ENCODE measurements at places on chromosomes 16 and 17.

- DNase-seq: no peak
Observed at GRCh38 chr16:89869911-89870310, 3.5 kb upstream of the TCF25 start.

GRCh38 chr17:79050551-79050950 lies 24.1 kb upstream of the ENGASE start:
- DNase-seq: no peak

DNA sequence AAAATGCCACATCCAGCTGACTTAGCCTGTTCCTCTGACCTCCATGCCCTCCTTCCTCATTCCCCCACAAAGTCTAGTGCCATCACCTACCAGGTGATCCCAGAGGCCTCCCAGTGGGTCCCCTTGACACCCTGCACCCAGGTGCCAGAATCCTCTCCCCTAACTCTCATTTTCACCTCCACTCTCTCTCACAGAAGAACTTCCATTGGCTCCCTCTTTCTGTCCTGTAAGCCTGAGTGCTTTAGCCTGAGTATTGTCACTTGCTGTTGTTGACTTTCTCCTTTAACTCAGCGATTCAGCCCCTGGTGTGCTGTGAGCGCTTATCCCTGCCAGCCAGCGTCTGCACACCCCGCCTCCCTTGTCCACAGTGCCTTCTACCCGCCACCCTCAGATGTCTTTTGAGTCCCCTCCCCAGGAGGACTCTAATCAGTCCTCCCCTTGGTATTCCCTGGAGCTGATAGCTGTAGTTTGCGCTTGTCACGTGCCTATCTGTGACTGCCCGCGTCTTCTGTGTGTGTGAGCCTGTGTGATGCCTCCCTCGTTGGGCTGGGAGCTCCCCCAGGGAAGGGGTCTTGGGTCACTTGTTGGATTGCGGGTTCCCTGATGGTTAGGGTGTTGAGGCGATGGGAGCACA lies 31.9 kb downstream of the ARHGAP23 start:
- DNase-seq: no peak

DNA sequence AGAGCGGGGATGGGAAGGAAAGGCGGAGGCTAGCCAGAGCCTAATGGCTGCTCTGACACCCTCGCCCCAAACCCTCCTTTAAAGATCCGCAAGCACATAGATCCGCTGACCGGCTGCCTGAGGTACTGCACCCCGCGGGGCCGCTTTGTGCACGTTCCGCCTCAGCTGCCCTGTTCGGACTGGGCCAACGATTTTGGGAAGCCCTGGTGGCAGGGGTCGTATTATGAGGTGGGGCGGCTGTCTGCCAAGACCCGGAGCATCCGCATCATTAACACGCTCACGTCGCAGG lies 663 bp downstream of the CYB5D1 start:
- peak; percentile 74 for DNase-seq

- DNase-seq: no peak
Observed at GRCh38 chr16:26889740-26890139, 177.0 kb upstream of the C16orf82 start.

DNA sequence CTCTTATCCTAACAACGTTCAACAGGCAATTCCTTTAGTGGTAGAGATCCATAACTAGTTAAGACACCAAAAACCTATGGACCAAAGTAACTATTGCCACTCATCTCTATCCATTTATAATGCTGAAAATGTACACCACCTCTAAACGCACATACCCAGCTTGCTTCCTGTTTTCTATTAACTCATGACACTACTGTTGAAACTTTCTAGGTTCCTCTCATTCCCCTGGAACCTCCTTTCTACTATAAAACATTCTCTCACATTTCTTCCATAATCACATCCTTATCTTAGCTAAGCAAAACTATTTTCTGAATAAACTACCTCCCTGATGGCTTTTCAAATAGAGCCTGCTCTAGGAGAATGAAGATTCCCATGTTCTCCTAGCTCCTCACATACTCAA lies 42.9 kb upstream of the KSR1 start:
- no peak for DNase-seq

DNA sequence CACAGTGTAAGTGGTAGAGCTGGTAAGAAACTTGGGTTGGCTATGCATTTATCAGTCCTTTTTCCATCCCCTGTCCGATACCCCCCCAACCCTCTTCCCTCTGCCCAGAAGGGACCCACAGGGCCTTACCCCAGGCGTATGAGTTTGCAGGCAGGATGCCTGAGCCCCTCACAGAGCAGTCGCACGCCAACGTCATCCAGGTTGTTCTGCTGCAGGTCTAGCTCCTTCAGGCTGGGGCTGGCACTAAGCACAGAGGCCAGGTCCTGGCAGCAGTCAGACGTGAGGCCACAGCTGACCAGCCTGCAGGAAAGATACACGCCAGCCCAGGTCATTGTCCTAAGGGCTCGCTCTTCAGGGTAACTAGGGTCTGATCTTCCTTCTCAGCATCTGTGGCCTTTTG lies 45.0 kb downstream of the NLRP1 start:
- DNase-seq: no peak

GRCh38 chr17:72972263-72972951 lies 120.1 kb downstream of the SLC39A11 start:
- DNase-seq: no peak

DNA sequence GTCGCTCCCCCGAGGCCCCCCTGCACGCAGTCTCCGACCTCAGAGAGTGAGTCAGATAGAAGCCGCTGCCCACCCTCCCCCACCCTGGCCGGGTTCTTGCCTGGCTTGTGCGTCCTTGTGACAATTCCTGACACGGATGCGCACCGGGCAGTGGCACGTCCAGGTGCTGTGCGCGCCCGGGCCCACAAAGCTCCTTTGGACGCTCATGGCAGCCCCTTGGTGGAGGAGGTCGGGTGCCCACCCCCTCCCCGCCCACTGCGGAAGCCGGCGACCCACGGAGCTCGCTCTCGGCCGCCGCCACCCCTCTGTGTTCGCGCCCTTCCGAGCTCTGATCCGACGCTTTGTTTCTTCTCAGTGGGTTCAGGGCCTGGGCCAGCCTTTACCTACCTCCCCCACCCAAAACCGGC lies 662 bp upstream of the TUBB3 start:
- DNase-seq: peak; percentile 99

GRCh38 chr17:2721603-2722002 lies 10.0 kb upstream of the CLUH start:
- DNase-seq: no peak

- DNase-seq: no peak
Observed at GRCh38 chr17:39097150-39097519, 54.3 kb downstream of the PLXDC1 start.

DNA sequence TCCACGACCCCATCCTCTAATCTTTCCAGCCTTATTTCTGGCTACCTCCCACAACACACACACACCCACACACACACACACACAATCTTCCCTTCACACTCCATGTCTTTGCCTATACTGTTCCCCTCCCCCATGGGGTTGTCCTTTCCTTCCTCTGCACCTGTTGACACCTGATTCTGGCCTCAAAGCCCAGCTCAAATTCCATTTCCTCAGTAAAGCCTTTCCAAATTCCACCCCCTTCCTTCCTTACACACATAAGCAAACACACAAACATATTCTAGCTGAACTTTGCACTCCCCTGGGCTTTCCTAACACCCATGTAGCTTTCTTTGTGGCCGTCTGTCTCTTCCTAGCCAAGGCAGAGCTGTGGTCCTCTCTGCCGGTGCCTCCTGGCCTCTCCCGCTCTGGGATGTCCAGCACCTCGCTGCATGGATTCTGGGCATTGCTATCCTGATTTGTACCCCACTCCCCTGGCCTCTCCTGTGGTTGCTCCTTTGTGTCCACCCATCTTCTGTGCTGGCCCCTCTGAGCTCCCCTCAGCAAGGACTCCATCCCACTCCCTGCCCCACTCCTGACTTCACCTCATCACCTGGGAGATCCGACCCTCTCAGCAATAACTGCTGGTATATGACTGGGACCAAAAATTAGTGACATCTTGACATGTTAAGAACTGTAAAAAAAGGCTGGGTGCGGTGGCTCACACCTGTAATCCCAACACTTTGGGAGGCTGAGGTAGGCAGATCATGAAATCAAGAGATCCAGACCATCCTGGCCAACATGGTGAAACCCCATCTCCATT lies 8.4 kb upstream of the SRCIN1 start:
- DNase-seq: no peak

GRCh38 chr16:1575578-1575977 lies 36.3 kb downstream of the IFT140 start:
- no peak for DNase-seq

DNA sequence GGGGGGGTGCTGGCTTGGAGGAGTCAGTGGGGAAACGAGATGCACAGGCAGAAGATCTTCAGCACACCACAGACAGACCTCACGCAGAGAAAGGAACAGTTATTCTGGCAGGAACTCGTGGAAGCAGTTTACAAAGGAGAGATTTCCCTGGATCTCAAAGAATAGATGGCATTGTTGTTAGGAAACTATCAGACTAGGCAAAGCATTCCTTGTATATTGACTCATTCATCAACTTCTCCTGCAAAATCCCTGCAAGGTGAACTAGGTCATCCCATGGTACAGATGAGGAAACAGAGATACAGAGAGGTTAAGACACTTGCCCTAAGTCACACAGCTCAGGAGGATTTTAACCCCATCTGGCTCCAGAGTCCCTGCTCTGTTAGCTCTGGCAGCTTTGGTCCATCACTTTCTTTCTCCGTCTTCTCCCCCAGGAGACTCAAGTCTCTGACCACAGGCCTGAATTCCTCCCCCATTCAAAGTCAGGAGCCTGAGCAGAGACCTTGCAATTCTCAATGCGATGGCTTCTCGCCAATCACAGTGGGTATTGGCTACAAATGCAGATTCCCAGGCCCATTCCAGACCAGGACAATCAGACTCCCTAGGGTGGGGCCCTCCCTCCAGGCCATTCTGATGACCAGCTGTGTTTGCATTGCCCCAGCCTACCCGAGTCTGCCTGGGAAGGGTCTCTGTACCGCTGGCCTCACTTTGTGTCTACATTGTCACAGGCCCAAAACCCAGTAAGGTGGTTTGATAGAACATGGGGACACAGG lies 56.4 kb downstream of the LITAF start:
- no peak for DNase-seq

GRCh38 chr16:63703612-63704011 lies 1418.3 kb downstream of the CDH11 start:
- DNase-seq: no peak

- DNase-seq: peak; percentile 57
Observed at GRCh38 chr16:85291302-85292148, 179.3 kb upstream of the CIBAR2 start.

GRCh38 chr17:17718251-17718650 lies 37.0 kb downstream of the RAI1 start:
- no peak for DNase-seq

DNA sequence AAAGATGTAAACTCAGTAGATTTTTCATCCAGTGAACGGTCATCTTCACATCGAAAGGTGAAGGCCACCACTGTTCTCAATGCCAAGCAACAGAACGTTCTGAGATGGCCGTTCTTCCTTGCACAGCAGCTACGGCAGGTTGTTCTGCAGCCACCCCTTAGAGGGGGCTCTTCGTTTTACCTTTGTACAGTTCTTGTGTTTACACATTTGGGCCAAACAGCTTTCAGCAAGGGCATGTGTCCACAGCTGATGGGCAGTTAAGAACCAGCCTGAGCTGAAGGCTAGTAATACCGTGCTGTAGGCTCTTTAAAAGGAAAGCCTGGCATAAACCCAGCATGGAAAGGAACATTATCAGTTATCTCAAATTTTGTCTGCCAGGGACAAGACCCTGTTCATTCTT lies 15.9 kb downstream of the PLD6 start:
- DNase-seq: no peak

DNA sequence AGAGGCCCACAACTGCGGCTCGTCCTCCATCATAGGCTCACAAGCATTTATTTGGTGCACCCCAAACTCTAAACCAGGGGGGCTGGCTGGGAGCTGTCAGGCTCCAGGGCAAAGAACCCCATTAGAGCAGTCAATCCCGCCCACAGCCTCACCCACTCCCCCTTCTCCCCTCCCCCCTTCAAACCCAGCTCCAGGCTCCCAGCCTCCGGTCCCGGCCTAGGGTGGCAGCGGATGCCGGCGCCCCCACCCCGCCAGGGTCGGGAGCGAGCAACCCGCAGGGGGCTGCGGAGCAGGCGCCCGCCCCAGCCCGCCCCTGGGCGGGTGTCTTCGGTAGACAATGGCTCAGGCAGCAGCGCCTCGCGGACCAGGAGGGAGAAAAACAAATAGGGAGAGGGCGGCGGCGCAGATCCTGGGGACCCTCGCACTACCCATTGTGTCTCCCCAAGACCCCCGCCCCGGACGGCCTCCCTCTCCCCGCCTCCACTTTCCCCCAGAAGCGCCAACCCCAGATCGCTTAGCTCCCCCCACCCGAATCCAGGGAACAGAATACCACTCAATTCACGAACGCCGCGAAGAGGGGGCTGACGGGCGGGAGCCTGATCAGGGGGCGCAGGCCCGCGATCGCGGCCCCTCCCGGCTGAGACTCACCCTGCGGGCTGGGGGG lies 572 bp downstream of the FAM171A2 start:
- DNase-seq: no peak

- DNase-seq: no peak
Observed at GRCh38 chr17:5121186-5121841, 5.5 kb downstream of the USP6 start.

- peak; percentile 27 for DNase-seq
Observed at GRCh38 chr16:69880640-69881133, 70.4 kb upstream of the CLEC18A start.

DNA sequence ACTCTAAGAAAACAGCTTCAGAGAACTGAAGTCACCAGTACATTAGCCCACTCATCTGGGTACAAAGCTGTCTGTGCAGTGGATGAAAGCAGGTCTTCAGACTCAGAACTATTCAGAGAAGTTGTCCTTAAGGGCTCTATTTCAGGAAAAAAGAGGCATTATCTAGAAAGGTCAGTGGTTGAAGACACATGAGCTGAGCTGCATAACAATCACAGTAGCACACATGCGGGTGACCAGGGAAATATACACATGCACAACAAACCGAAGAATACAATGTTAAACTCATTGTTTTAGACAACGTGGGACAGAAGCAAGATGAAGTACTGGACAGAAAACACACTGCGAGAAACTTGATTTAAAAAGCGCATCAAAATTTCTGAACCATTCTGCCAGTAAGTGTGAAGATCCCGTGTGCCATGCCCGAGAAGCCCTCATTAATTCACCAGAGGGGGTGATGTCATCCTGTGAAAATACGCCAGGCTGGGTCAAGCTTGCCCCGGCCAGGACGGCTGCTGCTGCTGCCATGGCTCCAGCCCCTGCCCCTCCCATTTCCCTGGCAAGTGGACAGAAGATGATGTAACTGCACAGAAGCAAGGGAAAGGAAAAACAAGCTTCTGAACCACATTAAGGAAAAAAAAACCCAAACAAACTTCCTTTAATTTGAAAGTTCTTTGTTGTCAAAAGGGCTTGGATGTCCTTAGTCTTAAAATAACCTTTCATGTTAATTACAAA lies 10.1 kb downstream of the DYNC1LI2 start:
- peak; percentile 95 for DNase-seq

DNA sequence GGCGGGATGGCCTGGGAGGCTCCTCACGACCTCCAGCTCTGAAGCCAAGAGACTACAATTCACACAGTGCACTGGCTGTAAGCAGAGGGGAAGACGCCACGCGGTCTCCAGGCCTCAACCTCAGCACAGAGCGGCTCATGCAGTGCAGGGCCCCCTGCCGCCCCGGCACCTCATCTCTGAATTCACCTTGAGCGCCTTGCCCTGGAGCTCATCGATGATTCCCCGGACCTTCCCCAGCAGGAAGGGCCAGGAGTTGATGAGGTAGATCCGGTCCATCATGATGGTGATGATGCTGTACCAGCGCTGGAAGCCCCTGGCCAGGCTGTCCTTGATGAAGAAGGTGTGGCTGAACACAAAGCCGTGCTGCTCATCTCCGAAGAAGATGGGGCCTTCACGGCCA lies 13.2 kb downstream of the FLCN start:
- DNase-seq: no peak

- no peak for DNase-seq
Observed at GRCh38 chr17:63949576-63950250, 17.6 kb upstream of the CD79B start.

GRCh38 chr17:72971226-72971880 lies 121.1 kb downstream of the SLC39A11 start:
- DNase-seq: no peak

All from adrenal gland (tissue), 19 donors.